Activated CD4-positive, alpha-beta T cell treated with anti-CD3 and anti-CD28 coated beads, Interleukin-2, amount 50 U/mL, for 1 hour (primary cell): ENCODE measurements at places on chromosomes 12 and 14.
A peak's percentile ranks its signal among the peaks of the same experiment; 100 is the strongest.

DNA sequence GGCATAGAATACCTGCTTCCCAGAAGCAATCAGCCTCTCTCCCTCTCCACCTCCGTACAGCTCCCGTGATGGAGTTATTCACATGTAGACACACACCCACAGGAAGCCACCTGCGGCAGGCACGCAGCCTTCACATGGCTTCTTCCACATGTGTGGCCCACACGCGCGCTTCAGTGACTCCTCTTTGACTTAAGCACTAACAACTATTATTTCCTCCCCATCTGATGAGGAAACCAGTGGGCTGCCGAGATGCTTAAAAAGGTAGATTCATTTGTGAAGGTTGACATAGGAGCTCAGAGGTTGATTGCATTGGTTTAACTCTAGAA lies 69.3 kb downstream of the PRMT8 start:
- no peak for DNase-seq

- no peak for DNase-seq
Measured at GRCh38 chr12:69922999-69923398, 98.0 kb downstream of the MYRFL start.

GRCh38 chr12:233615-233968 lies 19.6 kb upstream of the SLC6A12 start:
- no peak for DNase-seq

DNA sequence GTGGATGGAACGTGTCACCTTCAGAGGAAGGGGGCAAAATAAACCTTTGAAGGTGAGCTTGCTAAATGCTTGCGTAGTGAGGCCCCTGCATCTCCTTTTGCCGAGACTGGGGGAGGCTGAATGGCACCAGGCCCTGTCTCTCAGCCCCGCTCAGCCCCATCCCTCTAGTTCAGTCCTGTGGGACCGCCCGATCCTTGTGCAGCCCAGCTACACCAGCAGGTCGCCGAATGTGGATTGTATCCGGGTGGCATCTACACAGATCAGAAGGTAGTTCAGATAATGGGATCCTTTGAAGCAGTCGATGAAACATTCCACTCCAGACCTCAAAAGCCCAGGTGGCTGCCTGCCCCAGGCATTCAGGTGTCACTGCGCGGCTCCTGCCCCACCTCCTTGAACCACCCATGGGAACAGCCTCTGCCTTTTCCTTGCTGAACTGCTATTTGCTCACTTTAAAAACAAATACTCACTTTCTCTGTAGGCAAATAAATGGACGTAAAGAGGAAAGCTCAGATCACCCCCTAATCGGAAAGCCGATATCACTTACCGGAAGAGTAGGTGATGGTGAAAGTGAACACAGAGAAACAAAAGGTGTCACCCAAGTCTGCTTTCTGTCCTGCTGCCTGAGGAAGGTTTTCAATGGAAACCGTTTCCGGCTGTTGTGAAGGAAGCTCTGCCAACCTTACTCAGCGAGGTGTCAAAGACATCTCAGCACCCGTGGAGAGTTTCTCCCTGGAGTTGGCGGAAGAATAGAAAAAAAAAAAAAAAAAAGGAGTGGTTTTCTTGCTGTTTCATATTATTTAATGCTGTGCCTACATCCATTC lies 100.3 kb upstream of the NCOR2 start:
- DNase-seq: no peak

DNA sequence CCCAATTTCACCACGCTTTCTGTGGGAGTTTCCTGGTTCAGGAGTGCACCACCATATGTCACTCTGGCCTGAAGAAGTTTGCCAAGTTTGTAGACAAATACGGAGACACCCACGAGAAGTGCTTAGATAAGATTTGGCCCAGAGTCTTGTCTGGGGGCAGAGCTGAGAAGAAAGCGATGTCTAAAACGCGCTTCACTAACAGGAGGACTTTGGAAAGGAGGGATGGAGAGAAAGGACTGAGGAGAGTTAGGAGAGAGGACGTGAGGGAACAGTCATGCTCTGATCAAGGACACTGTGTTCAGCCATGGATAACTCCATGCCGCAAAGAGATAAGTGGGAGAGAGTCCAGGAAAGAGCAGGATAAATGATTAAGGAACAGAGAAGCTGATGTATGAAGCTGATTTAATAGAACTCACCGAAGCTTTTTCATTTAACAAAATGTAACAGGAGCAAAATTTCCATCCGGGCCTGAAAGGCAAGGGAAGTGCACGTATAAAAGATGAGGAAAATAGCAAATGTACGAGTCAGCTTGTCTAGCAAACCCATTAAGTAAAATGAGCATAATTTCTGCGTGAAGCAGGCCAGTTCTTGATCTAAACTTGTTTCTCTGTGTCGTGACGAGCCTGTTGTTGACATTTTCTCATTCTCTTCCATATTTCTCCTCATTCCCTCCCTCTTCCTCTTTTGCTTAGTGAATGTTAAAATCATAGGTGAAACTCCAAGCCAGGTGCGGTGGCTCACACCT lies 23.4 kb upstream of the MAP3K9 start:
- no peak for DNase-seq

GRCh38 chr12:48788854-48789775 lies at the start of gene ADCY6:
ADCY6 (minus strand) TSS chr12:48789089; CDS start chr12:48783434, 5,655 bp downstream.
- DNase-seq: no peak

- no peak for DNase-seq
Measured at GRCh38 chr12:24977060-24977459, 28.2 kb upstream of the BCAT1 start.

GRCh38 chr12:11897923-11898322 lies 172.8 kb upstream of the BCL2L14 start:
- DNase-seq: no peak

DNA sequence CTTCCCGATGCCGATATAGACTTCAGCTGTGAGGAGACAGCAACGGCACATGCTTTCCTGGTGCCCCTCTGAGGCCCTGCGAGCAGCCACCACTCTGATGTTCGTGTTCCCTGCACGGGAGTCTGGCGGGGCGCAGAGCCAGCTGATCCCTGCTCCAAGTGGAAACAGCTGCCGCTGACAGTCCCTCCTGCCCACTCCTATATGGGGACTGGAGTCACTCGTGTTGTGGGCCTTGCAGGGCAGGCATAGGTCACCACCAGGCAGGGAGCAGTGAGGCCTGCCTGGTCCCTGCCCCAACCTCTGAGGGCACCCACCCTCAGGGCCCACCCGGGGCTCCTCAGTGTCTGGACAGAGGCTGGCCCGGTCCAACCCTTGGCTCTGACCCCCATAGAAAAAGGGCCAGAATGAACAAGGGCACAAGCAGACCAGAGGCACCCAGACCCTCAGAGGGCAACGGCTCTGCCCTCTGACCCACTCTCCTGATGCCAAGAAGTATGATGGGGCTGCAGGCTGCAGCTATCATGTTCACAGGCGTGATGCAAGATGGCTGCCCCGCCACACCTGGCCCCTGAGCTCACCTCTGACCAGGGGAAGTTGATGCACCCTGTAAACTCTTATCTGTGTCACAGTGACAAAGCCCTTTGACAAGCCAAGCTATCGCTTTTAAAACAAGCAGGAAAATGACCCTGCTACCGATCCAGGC lies 181.6 kb downstream of the CALM1 start:
- DNase-seq: no peak

GRCh38 chr12:89707703-89708564 lies 704 bp downstream of the ATP2B1 start:
- peak; percentile 38 for DNase-seq

GRCh38 chr14:29846339-29847055 lies 81.2 kb downstream of the PRKD1 start:
- DNase-seq: no peak
